Progenitor cell of endocrine pancreas (in vitro differentiated cells): ENCODE measurements at places on chromosomes 12 and 14. TPM values are rescaled to one million over a fixed set of nuclear protein-coding genes. Genes with fewer than 3 reads are reported as not detected.
A peak's percentile ranks its signal among the peaks of the same experiment; 100 is the strongest.

- H3K36me3 ChIP-seq: no peaks in the 10 kb centered on the region
- no peak for DNase-seq
- peaks cover 16% of the 10 kb centered on the region for H3K27me3 ChIP-seq
- H3K4me3 ChIP-seq: no peak overlapping the region
Measured at GRCh38 chr14:76491172-76491930, 115.4 kb downstream of the ESRRB start.

DNA sequence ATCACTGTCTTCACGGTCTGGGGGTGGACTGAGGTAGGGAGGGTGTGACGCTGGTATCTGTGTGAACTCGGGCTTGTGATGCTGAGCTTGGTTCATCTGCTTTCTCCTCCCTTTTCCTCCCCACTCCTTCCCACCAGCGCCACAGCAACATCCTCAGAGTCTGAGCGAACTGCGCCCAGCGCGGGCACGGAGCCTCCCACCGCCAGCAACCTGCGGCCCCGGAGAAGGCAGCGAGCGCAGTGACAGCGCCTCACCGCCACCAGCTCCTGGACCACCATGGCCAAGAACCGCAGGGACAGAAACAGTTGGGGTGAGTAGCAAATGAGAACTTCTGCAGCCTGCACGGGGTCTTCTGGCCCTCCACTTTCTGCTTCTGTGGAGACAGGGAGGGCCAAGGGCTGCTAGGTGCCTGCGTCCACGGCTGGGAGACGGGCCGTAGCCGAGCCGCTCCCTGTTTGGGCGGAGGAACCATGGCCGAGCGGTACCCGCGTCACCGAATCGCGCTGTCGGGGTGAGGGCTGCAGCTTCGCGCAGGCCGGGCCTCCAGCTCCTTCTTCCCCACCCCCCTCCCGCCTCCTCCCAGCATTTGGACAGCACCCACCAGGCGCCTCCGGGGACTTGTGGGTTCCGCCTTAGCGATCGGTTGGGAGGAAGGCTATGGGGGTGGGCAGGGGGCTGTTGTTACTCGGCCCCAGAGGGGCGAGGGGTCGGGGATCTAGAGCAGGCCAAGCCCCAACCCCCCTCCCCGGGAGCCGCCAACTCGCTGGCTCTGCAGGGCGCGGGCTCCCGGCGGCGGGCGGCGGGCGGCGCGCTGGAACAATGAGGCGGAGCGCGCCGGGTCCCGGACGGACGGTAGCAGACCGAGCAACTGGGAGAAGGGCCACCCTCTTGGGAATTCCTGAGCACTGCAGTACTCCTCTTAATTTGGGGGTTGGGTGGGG, at the start of gene ATL1:
Gene ATL1 (plus strand): TSS at position 156 of the 941 bp plus-strand sequence. CDS start 121 bp downstream, at position 277.
- H3K36me3 ChIP-seq: no peaks in the 10 kb centered on the region
- H3K27me3 ChIP-seq: peaks cover 64% of the 10 kb centered on the region
- DNase-seq: peak; percentile 64
- H3K4me3 ChIP-seq: peak within 1 kb of the TSS; percentile 89
- H3K4me1 ChIP-seq: peaks cover 9% of the 10 kb centered on the region

DNA sequence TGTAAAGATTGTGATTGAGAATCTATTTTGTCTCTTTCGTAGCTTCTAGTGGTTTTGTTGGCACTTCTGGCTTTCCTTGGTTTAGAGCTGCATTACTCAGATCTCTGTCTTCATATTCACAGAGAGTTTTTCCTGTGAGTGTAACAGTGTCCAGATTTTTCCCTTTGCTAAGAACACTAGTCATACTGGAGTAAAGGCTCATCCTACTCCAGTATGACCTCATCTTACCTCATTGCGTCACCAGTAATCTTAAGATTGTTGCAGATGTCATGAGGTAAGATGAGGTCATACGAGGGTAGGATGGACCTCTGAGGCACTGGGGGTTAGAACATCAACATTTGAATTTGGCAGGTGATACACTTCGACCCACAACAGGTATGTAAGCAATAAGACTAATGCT, 461.2 kb downstream of the FLRT2 start:
- H3K4me1 ChIP-seq: peaks cover 1% of the 10 kb centered on the region
- H3K27ac ChIP-seq: no peak overlapping the region
- DNase-seq: no peak
- peaks cover 2% of the 10 kb centered on the region for H3K27me3 ChIP-seq

GRCh38 chr14:68888025-68888850, 90.9 kb downstream of the ACTN1 start:
- no peak for DNase-seq
- H3K4me3 ChIP-seq: no peak overlapping the region
- H3K4me1 ChIP-seq: no peaks in the 10 kb centered on the region
- peaks cover 19% of the 10 kb centered on the region for H3K36me3 ChIP-seq

Gene DIO2
- total RNA-seq: 0.19 and 0.75 TPM in 2 replicates

Gene SYCP3
- not detected in 2 replicates for total RNA-seq
